Stimulated activated CD8-positive, alpha-beta memory T cell treated with anti-CD3 and anti-CD28 coated beads, Interleukin-12 subunit alpha, Interleukin-12 subunit beta, amount 100 ng/mL, for 4 hours (primary cell): ENCODE measurements at places on chromosomes 2 and 18.

GRCh38 chr2:217410681-217410960 is 550.8 kb upstream of the TNP1 start:
- DNase-seq = no peak

- DNase-seq = no peak
Measured at GRCh38 chr2:215764441-215765048, 248.8 kb downstream of the MREG start.

GRCh38 chr18:58413667-58414628 is 214.9 kb downstream of the ALPK2 start:
- DNase-seq = no peak

DNA sequence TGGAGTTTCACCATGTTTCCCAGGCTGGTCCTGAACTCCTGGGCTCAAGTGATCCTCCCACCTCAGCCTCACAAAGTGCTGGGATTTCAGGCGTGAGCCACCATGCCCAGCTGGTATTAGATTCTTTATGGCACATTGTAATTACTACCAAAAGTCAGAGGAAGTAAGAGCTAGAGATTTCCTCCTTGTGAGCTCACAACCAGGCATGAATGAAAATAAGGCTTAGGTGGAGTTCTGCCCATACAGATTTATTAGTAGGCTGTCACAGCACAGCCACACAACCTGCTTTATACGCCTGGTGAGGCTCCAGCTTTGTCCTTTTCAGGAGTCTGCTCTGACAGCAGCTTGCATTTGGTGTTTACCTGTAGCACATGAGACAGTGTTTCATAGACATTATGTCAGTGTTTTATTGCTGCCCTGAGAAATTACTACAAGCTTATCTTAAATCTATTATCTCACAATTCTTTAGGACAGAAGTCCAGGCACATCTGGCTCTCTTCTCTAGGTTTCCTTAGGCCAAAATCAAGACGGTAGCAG is 156.6 kb downstream of the TANC1 start:
- DNase-seq = no peak

DNA sequence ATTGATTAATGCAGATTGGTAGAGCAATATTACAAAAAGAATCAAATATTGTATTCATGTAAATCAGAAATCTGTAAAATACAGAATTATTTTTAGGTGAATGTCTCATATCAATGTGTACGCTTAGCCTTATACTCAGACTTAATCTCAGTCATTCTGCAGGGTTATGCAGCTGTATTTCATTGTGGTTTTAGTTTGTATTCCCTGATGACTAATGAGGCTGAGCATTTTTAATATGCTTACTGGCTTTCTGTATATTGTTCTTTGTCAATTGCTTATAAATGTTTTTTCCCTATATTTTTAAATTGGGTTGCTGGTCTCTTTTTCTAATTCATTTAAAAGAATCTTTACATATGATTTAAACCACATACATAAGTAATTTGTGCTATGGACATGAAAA is 50.1 kb downstream of the CDH19 start:
- DNase-seq = no peak

GRCh38 chr2:47052847-47053246 is 102.3 kb downstream of the STPG4 start:
- DNase-seq = no peak

- no peak for DNase-seq
Measured at GRCh38 chr2:197515315-197515738, 539 bp upstream of the MOB4 start.

GRCh38 chr2:30026091-30027055 is 105.0 kb upstream of the ALK start:
- DNase-seq = no peak

DNA sequence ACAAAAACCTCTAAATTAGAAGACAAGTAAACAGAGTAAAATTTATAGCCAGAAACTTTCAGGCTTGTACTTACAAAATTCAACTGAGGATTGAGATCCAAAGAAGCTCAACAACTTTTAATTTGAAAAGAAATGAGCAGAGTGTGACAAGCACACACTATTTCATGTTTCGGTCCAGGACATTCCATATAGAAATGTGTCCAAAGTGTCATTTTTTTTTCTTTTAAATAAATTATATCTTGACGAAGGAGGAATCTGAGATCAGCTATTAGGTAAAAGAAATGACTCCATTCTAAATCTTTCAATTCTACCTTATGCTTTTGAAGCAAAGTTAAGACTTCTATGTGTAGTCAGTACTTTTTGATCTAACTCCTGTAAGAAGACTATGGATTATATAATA is 4.6 kb downstream of the FN1 start:
- no peak for DNase-seq

GRCh38 chr2:61177727-61178549 is 15.9 kb downstream of the C2orf74 start:
- peak; percentile 19 for DNase-seq

GRCh38 chr2:37740164-37740739 is 68.8 kb upstream of the CDC42EP3 start:
- no peak for DNase-seq

DNA sequence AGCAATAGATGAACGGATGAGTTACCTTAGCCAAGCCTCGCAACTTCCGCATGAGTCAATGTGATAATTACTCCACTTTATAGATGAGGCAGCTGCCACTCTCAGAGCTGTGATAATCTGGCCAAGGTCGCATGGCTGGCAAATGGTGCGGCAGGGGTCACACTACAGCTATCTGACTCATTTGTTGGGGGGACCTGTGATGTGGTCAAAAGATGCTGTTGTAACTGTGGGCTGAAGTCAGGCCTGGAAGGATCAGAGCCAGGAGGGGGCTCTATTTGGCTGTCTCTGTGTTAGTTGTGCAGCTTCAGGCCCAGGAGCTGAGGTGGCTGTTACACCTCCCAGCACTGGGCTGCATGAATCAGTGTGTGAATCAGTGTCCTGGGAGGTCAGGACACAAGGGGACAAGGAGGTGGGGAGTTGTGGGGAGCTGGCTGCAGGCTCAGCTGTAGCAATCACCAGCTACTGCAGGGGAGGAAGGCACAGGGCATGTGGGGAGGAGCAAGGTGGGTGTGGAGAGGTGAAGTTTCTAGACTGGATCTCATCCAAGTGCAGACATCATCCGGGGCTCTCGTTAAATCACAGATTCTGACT is 33.1 kb downstream of the NGEF start:
- DNase-seq = no peak

- DNase-seq = no peak
Measured at GRCh38 chr18:7383002-7383980, 152.4 kb downstream of the LRRC30 start.

DNA sequence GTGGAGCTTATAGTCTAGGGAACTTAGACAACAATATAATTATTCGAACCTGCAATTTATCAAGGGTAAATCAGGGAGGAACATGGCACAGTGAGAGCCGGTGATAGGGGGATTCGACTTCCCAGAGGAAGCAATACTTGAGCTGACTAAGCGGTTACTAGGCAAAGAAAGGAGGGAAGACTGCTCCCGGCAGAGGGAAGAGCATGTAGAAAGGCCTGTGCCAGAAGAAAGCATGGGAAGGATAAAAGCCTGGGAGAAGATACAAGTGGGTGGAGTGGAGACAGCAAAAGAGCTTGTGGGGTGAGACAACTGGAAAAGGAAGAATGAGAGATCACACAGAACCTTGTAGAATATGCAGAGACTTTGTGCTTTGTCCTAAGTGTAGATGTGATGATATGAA is 93.3 kb downstream of the MARCHF4 start:
- no peak for DNase-seq

DNA sequence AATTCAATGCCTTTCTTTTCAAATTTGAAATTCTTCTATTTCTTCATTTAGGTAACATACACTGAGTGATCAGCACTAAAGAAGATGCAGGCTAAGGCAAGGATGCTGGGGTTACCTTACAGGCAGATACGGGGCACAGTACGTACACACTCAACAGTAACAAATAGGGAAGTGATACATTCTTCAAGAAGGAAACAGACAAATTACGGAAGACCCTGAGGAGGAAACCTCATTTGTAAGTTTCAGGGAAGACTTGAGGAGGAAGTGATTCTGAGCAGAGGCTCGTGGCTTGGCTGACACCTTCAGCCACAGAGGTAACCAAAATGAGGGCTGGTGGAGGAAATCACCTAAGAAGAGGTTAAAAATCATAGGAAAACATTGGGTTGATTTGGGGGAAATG is 1108.3 kb upstream of the KLHL29 start:
- no peak for DNase-seq

DNA sequence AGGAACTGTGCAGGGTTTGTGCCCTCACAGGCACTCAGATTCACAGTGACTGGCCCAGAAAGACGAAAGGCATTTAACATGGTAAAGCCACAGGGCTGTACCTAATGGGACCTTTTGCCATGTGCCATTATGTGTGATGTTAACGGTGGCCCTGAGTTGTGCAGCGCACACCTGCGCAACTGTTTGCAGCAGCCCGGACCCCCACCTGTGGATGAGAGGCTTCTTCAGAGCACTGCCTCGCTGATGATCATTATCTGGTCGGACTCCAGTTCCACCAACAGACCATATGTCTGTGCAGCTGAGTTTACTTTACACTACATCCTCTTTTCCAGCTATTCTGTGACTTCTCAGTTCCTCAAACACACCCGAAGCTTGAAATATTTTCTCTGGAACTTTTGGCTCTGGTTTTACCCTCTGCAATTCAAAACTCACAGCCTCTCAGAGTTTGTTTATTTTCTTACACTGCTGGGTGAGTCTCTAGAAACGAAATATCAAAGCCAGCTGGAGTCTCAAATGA is 35.6 kb upstream of the UBE2F start:
- DNase-seq = no peak

DNA sequence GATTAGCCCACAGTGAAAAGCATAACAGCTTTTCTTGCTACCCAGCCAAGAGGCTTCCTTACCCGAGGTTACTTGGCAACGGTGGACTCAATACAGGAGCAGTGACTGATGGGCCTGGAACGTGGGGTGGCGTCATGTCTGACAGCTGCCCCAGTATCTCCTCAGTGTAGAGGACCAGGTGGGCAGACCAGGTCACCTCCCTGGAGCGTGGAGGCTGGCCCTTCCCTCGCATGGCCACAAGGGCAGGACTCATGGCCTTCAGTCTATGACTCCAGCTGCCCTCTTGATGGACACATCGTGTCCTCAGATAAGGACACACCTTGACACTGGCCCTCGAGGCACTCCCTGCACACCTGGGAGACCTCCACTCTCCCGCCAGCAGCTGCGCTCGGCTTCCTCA is 6.4 kb downstream of the ASPRV1 start:
- no peak for DNase-seq

GRCh38 chr2:120875431-120875830 is 139.8 kb downstream of the GLI2 start:
- DNase-seq = no peak

DNA sequence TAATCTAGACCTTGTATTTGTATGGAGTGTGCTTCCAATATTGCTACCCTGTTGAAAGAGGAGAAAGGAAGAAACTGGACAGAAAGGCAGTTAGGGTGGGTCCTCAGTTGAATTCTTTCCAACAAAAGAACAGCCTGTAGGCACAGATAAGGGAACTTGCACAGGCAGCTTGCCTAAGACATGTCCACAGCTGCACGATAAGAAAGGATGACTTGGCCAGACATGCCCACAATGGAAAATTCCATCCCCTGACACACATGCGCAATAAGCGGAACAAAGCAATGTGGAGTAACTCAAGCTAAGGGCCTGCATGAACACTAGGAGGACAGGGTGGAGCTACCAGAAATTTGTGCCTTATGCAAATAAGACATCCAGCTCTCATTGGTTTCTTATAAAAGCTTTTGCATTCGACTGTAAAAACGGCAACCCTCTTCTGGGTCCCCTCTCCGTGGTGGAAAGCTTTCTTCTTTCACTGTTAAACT is 1084.7 kb upstream of the NXPH2 start:
- no peak for DNase-seq

DNA sequence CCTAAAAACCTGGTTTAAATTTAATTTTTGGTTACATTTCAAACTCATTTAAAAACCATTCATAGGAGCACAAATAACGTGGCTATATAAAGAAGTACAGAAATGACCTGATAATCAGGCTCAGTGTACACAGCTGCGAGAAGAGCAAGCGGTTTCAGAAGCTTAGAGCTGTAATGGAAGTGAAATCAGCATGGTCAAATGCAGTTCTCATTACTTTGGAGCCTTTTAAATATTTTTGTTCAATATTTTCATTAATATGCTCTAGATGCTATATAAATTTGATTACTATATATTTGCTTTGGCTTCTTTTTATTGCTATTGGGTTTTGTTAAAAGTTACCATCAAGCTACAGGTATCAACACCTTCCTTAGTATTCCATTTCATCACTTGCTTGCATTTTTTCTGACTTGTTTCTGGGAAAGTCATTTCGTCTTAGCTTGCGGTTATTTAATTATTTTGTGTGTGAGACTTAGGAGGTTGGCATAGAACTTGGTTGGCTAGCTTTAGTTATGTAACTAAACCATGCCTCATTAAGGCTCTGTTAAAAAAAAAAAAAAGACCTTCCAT is 58.7 kb downstream of the AFTPH start:
- DNase-seq = no peak

DNA sequence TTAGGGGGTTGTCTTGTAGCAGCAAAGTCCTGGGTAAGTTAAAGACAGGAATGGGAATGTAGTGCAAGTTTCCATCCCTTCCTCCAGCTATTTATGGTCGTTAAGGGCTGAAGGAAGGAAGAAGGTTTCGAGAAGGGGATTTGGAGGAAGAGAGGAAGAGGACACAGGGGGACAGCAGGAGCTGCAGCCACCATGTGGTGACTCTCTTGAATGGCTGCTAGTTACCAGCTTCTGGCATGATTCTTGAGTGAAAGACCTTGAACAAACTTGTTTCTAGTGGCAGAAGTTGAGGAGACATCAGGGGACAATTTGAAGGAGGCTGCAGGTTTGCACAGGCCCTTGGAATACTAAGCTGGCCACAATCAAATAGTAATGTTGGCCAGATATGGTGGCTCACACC is 116.6 kb downstream of the MTX2 start:
- no peak for DNase-seq

DNA sequence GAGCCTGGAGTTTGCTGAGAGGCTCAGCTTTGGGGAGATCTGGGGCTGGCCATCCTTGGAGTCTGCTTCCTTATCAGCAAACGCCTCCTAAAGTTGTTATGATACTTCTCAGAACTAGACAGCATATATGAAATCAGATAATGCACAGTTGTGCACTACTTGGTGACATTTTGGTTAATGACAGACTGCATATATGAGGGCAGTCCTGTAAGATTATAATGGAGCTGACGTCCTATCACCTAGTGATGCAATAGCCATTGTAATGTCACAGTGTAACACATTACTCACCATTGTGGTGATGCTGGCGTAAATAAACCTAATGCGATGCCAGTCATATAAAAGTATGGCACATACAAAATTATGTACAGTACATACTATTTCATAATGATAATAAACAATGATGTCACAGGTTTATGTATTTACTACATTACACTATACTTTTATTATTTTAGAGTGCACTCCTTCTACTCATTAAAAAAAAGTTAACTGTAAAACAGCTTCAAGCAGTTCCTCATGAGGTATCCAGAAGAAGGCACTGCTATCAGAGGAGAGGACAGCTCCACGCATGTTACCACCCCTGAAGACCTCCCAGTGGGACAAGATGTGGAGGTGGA is 298.1 kb upstream of the REV1 start:
- no peak for DNase-seq

- no peak for DNase-seq
Measured at GRCh38 chr2:60119778-60120177, 433.7 kb downstream of the BCL11A start.

- DNase-seq = no peak
Measured at GRCh38 chr2:238714038-238714528, 133.8 kb upstream of the TWIST2 start.
